A549 treated with CORT108297 at 1 μM for 4 hours (cell line): ENCODE measurements at places on chromosomes 6 and 20. TPM values are rescaled to one million over a fixed set of nuclear protein-coding genes. Genes with fewer than 3 reads are reported as not detected.

Gene RNF39
- 0.03 to 0.07 TPM (median 0.05 TPM) in 3 of 5 replicates, not detected in the others for total RNA-seq

Gene EPPIN
- not detected in 5 replicates for total RNA-seq

Gene MDFI
- total RNA-seq, result 0.48 to 0.95 TPM (median 0.76 TPM) in 5 replicates

Gene ESR1
- 0.01 to 0.03 TPM (median 0.01 TPM) in 3 of 5 replicates, not detected in the others for total RNA-seq

Gene NINL
- 9.4 to 18.1 TPM (median 14.2 TPM) in 5 replicates for total RNA-seq

Gene TAGAP
- total RNA-seq, result not detected in 5 replicates

Gene RBBP8NL
- 0.15 to 0.24 TPM (median 0.20 TPM) in 5 replicates for total RNA-seq

Gene WRNIP1
- total RNA-seq, result 36.3 to 42.4 TPM (median 40.1 TPM) in 5 replicates

Gene NRSN1
- not detected in 5 replicates for total RNA-seq

Gene C4B
- 0.46 to 1.7 TPM (median 0.76 TPM) in 5 replicates for total RNA-seq

Gene C20orf202
- 0.05 to 0.13 TPM (median 0.07 TPM) in 3 of 5 replicates, not detected in the others for total RNA-seq
